Hindlimb muscle (tissue), 1 donor: ENCODE measurements at places on chromosomes 2 and 18. TPM values are rescaled to one million over a fixed set of nuclear protein-coding genes. Genes with fewer than 3 reads are reported as not detected.

CPS1 gene
- 1.5 TPM for polyA plus RNA-seq

UCN gene
- 2.5 TPM for polyA plus RNA-seq

- DNase-seq: no peak
Measured at GRCh38 chr2:191443446-191443845, 198.2 kb downstream of the MYO1B start.

GRCh38 chr2:164719996-164720941 lies 99.0 kb upstream of the GRB14 start:
- no peak for DNase-seq

- DNase-seq: no peak
Measured at GRCh38 chr2:235520787-235521186, 26.9 kb downstream of the AGAP1 start.

DNA sequence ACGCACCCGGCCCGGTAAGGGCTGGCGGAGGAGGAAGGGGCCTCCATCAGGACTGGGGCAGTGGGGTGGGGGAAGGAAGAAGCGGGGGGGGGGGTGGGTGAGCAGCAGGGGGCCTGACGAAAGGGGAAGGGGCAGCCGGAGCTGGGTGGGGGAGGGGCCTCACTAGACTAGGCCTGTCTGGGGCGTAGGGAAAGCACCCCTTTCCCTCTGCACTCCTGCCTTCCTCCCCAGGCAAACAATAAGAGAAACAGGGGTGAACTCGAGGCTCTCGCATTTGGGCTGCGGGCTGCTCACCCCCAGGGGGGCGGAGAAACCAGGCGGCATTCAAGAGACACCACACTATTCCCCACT lies 82.7 kb upstream of the POMC start:
- no peak for DNase-seq

DNA sequence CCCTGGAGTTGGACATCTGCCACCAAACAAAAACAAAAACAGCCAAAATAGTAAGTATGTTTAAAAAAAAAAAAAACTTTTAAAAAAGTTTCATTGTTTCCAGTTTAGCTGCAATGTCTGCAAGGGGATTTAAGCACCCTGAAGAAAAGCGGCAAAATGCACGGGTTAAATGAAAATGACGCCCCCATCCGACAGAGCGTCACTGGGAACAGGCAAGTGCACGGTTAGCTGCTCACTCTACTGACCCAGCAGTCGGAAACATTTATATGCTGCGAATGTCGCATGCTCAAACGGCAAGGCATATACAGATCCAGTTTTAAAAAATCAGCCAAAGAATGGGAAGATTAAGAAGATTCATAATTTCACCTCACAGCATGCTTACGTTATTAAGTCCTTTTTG lies 142.8 kb upstream of the PXDN start:
- no peak for DNase-seq

GRCh38 chr2:205748639-205749038 lies 66.3 kb downstream of the NRP2 start:
- DNase-seq: no peak

- DNase-seq: no peak
Measured at GRCh38 chr2:162126111-162126519, 25.9 kb downstream of the GCG start.
